ENCODE measurements at places on chromosomes 13 and 19.
A peak's percentile ranks its signal among the peaks of the same experiment; 100 is the strongest.

DNA sequence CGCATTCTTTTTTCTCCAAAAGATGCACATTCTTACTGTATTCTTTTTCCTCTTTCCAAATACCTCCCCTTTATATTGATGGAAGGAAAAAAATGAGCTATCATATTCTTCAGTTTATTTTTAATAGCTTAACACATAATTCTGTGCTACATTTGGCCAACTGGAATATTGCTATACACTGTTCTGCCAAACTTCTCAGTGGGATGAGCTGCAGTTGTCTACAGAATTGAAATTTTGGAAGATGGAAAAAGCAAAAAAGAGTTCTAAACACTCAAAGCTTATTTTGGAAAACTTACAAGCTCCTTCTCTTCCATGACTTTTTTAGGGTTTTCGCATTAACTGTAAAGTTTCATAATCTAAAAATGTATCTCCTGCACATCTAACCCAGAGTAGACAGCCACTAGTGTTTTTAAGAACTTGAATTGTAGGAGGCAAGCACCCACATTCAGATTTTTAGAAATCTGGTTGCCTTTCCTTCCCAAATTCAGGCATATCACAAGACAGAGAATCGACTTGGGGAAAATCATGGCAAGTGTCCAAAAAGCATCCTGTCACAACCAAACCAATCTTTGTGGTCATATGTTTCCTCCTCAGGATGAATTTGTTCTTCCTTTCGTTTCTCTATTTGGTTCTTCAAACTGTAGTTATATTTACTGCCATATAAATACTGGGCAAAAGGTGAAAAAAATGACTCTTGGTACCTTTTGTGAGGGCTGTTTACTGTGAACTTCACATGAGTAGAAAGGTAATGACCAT lies 111.4 kb upstream of the FRY start:
- no peak for DNase-seq

DNA sequence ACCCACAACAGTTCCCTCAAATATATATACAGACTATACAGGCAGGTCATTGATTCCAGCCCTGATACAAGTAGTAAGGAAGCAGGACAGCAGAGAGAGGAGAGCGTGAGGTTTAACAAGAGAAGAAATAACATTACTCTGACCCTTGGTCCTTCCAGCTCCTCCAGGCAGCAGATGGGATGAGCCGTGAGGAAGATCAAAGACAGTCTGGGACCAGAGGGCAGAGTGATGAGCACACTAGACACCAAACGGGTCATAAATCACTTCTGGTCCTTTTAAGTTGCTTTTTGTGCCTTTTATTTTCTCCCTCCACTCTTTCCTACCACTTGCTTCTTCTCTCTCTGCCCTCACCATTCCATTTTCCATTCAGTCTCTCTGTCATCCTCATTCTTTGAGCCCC lies 16.9 kb upstream of the MICU2 start:
- no peak for DNase-seq

GRCh38 chr19:35645680-35646511 lies 2.2 kb upstream of the COX6B1 start:
- no peak for DNase-seq

DNA sequence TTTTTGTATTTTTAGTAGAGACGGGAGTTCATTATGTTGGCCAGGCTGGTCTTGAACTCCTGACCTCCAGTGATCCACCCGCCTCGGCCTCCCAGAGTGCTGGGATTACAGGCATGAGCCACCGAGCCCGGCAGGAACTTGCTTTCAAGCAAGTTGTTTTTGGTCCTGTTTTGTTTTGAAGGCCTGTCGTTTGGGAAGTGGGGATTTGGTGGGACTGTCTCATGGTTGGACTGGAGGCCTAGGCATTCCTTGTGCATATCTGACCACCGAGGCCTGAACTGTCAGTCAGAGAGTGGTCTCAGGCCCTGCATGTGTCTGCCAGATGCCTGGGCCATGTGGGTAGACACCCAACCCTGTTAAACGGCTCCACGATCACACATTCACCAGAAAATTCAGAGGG lies 26.3 kb downstream of the UBXN6 start:
- no peak for DNase-seq

GRCh38 chr13:32585550-32586079 lies 637 bp upstream of the PDS5B start:
- DNase-seq = no peak

DNA sequence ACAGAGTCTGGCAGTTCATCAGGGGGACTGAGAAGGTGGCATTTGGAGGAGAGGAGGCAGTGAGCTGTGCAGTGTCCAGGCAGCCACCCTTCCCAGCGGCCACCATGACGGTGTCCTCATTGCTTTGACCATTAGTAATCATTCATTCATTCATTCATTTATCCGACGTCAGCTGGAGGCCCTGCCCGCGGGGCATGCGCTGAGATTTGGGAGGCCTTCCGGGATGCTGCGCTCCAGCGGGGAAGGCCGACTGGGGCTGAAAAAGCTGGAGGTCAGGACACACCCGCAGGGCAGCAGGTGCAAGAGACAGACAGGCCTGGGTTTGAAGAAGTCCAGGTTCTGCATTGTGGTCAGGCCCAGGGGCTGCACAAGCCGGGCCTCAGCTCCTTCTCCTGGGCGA lies 8.9 kb downstream of the TTYH1 start:
- no peak for DNase-seq

DNA sequence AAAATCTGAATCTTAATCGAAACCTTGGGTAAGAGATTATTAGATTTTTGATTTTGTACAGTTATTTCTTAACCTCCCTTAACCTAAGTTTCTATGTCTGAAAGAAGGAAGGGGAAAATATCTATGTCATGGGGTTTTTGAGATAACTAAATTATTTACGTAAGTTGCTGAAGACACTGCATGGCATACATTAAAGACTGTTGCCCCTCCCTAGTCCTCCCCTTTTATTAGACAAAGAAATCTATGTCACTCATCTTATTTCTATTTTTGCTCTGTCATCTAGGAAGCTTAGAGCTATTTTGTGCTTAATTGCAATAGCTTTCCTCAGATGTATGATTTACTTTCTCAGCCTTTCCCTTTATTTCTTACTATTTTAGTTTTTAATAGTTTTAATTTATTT lies 15.0 kb downstream of the COG6 start:
- DNase-seq = no peak

DNA sequence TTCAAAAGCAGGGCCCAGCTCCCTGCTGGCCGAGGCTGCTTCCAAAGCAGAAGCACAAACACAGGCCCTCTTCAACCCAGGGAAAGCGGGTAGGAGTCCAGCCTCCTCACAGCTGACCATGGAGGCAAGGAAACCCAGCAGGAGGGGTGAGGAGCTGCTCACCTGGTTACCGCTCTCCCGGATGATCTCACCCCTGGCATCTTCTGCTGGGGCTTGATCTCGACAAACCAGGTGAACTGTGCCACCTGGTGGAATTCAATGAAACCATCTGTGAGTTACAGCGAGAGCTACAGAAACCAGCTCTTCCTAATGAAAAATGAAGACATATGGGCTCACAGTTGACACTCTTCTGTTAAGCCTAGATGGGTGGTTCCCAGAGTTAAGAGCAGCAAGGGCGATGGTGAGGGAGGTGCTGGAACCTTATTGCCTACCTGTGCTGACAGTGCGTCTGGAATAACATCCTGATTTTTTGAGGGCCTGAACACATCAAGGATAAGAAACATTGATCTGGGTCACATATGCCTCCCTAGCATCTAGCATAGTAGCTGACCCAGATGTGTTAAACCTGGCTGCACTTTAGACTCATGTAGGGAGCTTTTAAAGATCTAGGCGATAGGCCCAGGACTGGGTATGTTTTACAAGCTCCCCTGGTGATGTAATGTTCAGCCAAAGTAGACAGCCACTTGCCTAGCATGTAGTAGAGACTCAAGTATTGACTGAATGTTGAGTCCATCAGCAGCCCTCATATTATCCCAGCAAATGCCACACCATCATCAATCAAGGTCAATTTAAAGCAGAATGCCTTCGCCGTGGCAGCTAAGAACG lies 6.1 kb downstream of the DHRS12 start:
- DNase-seq = peak; percentile 77

DNA sequence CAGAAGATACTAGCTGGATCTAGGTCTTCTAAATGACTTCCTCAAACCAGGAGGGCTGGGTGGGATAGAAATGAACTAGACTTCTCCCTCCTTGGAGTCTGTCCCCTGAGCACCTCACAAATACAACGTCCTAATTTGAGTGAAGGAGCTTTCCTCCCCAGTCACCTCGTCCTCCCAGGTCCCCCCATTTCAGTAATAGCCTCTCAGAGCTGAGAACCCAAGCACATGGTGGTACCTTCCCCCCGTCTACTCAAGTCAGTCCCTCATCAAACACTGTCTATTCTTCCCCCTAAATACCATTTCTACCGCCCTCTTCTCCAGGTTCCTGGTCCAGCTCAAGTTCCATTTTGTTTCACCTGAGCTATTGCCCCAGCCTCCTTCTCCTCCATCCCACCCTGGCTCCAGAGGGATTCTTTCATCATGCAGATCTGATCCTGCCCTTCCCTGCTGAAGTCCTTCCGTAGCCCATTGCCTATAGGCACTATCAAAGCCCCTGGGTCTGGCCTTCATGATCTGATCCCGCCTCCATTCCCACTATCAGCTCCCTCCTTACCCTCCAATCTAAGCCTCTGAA lies 5.3 kb upstream of the PRKCG start:
- DNase-seq = no peak

DNA sequence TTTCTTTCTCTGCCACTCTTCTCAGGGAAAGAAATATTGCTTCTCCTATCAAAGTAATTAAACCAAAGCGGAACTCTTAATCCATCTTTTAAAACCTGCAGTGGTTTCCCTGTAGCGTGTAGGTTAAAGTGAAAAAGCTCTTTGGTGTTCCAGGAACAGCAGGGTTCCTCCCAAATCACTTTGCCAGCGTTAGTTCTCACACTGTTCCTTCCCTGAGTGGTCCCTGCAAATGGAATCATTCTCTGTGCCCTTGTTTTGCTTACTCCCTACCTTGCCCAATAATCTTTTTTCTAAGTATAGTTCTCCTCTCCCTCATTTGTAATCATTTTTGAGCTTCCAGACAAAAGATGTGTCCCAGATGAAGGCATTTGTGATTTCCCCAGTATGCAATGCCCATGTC lies 207.5 kb downstream of the HS6ST3 start:
- no peak for DNase-seq

DNA sequence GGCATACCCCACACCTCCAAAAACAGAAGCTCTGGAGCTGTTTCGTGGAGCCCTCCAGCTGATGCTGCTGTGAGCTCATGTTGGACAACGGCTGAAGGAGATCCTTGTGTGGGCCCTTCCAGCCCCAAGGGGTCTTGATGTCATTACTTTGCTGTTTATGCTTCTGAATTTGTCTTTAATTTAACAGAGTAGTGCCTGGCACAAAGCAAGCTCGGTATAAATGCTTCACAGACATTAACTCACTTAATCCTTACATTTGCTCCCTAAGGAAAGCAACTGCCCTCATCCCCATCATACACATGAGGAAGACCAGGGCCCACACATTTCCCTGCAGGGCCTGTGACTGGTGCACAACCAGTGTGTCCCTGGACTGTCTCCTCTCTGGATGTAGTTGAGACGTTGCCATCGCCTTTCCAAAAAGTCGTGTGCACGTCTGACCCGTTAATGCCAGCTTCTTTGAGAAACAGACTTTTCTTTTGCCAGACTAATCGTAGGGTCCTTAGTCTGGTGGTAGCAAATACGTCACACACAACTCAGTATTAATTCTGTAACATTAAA lies 7.6 kb downstream of the COL4A1 start:
- no peak for DNase-seq

GRCh38 chr13:106612688-106613087 lies 44.8 kb upstream of the ARGLU1 start:
- no peak for DNase-seq

DNA sequence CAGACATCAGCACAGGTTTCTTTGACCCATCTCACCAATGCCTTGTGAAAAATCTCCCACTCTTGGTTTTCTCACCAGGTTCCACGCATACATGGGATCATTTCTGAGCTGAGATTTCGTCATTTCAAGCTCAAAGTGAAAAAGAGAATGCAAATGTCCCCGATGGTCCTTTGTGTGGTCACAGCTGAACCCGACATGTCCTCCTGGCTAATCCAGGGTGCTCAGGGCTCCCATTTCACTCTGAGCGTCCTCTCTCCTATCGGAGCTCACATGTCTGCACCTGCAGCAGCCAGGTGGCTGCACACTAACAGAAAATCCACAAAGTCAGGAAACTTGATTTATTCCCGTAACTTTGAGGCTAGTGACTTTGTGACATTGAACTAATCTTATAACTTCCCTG lies 9.3 kb upstream of the CEACAM3 start:
- DNase-seq = no peak

- peak; percentile 55 for DNase-seq
These were observed 20.6 kb downstream of the BRSK1 start for GRCh38 chr19:55304279-55304978.

GRCh38 chr19:30744741-30745475 lies 372.7 kb downstream of the ZNF536 start:
- DNase-seq = no peak

- DNase-seq = no peak
These were observed 155.5 kb downstream of the PCCA start for GRCh38 chr13:100244431-100244830.

All from activated CD4-positive, alpha-beta T cell treated with anti-CD3 and anti-CD28 coated beads, Interleukin-2, Interleukin-6, amounts not matched to agents 100 ng/mL and 50 ng/mL, durations not matched to agents 16 hours and 8 hours (primary cell).